Kidney capillary endothelial cell (primary cell): ENCODE measurements at places on chromosomes 16 and 17.

DNA sequence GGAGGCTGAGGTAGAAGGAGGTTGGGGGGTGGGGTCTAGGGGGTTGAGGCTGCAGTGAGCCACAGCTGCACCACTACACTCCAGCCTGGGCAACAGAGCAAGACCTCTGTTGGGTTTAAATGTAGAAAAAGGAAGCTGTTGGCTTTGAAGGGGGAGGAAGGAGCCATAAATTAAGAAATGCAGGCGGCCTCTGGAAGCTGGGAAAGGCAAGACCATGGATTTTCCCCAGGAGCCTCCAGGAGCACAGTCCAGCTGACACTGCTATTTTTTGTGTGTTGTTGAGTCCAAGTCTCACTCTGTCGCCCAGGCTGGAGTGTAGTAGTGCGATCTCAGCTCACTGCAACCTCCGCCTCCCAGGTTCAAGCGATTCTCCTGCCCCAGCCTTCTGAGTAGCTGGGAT is 15.9 kb downstream of the LITAF start:
- DNase-seq: no peak

GRCh38 chr17:77569846-77570564 is 388.5 kb upstream of the TNRC6C start:
- DNase-seq: no peak

DNA sequence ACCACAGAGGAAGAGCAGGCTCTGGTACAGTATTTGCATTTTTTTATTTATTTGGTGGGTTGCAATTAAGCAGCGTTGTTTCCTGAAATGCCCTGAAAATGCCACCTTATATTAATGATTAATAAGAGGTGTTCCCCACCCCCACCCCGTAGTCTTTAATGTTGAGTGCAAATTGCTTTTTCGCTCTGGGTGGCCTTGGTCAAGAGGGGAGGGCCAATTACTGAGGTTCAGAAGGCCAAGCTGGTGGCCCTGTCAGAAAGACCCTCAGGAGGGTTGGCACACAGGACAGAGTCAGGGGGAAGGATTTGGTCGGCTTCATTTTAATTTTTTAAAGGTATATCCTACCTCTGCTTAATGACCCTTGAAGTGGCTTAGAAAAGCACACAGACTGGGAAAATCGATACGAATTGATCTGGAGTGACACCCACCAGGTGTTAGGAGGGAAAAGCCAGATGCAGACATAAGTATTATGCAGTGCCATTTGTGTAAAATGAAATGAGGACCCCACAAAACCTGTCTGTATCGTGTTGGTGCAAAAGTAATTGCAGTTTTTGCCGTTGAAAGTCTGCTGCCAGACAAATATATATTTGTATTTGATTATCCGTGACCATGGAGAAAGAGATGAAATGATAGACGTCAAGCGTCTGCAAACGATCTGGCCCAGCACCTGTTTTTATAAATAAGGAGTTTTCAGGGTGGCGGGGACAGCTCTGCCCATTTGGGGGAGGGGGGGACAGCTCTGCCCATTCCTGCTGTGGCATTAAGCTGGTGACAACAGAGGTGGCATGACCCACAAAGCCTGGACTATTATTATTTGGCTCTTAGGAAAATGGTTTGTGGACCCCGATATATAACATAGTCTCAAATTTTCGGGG is 143.8 kb upstream of the PLCG2 start:
- DNase-seq: no peak

- no peak for DNase-seq
Measured at GRCh38 chr17:10261098-10261497, 62.7 kb upstream of the GAS7 start.

DNA sequence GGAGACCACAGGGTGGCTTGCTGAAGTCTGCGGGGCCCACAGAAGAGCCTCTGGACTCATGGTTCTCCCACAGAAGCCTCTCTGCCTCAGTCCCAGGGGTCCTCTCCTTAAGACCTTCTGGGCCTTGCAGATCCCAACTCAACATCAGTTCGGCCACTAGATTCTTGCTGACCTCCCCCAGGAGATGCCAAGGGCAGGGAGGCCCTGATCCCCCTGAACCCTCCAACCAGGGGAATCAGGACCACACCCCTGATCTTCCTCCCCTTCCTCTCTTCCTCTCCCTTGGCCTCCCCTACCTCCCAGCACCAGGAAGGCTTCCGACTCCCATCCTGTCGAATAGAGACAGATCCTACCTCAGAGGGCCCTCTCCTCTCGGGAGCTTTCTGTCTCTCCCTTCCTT is 53.4 kb downstream of the NOS2 start:
- no peak for DNase-seq

GRCh38 chr17:57955183-57955931 is at the start of gene CUEDC1:
Gene CUEDC1, minus strand, starts transcription at chr17:57955412. Its CDS starts 69,848 bp downstream, at chr17:57885564.
- no peak for DNase-seq

DNA sequence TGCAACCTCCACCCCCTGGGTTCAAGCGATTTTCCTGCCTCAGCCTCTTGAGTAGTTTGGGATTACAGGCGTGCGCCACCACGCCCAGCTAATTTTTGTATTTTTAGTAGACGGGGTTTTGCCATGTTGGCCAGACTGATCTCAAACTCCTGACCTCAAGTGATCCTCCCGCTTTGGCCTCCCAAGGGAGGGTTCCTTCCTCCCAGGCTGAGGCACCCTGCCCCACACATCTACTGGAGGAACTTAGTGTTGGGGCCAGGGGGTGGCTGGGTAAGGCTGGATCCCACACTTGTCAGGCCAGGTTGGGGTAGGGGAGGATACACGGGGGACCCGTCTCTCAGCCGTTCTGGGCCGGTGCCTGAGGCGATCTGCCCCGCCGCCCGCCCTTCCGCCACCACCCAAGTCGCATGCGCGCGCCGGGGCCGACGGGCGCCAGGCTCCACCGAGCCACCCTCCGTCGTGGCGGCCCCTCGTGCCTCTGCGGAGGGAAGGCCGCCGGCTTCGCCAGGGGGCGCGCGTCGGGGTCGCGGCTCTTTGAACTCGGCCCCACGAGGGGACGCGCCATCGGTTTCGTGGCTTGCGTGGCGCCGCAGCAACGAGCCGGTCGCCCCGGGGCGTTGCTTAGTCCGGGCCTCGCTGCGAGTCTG is 15.9 kb downstream of the GRB7 start:
- DNase-seq: no peak

- DNase-seq: no peak
Measured at GRCh38 chr17:38711792-38712571, 6.9 kb downstream of the MLLT6 start.

DNA sequence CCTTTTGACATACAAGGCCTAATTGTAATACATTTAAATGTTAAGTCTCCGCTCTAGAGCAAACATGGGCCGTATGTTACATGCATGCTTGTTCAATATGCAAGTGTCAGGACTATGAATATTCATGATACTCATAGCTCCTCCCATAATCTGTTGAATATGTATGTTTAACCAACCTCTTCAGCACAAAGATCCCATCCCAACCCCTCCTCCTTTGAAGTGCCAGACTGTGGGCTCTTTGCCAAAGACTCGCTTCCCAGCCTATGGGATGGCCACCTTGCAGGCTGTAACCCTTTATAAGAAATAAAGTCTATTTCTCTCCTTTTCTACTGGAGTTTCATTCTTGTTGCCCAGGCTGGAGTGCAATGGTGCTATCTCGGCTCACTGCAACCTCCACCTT is 156.2 kb downstream of the ABCC12 start:
- DNase-seq: no peak

GRCh38 chr16:61900482-61900881 is 135.8 kb downstream of the CDH8 start:
- DNase-seq: no peak

- no peak for DNase-seq
Measured at GRCh38 chr17:44011876-44012275, 2.9 kb downstream of the TMEM101 start.

- no peak for DNase-seq
Measured at GRCh38 chr16:598823-599739, 9.2 kb downstream of the RAB40C start.

DNA sequence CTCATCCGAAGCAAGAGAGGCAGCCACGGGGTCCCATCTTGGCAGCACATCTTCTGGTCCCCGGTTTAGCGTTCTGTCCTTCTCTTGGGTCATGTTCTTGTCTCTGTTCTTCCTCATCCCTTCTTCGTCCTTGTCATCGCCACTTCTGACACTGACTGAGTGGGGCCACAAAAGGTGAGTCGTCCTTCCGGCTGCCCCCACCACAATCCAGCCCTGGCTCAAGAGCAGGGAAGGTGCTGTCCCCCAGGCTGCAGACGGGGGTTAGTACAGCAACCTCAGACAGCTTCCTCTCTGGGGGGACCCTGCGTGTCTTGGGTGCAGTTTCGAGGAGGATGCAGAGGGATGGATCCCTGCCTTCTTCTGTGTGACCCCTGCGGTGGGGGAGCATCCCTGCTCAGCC is 21.8 kb downstream of the NAA60 start:
- no peak for DNase-seq

DNA sequence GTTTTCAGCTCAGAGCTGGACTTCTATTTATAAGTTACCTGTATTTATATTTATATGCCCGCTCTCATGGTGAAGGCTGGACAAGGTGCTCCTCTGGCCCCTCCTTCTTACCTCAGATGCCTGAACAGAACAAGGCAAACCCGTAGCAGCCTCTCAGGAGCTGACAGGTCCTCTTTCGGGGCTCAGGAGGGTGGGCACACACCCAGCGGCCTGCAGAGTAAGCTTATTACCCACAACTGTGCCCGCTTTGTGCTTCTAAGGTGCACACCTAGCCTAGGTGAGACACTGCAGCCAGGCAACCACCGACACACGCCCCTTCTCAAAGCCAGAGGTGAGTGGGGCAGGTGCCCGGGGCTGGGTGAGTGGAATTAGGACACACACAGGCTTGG is 5.3 kb downstream of the NKIRAS2 start:
- no peak for DNase-seq

GRCh38 chr17:75394332-75394918 is 11.1 kb downstream of the GRB2 start:
- DNase-seq: no peak

- no peak for DNase-seq
Measured at GRCh38 chr16:9476744-9477143, 385.3 kb downstream of the HAPSTR1 start.

- DNase-seq: no peak
Measured at GRCh38 chr16:29920288-29921033, 5.6 kb downstream of the KCTD13 start.

DNA sequence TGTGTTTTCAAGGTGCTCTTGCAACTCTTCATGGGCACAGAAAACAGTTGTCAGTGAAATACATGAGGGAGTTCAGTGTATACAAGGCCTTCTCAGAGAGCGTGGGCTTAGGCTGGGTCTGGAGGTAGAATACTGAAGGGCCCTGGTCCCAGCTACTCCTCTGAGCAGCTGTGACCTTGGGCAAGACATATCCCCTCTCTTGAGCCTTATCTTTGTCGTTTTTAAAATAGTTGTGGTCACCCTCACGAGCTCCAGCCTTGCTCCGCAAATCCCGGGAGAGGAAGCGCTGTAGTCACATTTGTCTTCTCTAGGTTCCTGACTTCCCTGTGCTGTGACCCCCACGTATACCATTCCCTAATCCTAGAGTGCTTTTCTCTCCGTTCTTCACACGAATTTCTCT is 3.6 kb downstream of the ZNRF1 start:
- no peak for DNase-seq

DNA sequence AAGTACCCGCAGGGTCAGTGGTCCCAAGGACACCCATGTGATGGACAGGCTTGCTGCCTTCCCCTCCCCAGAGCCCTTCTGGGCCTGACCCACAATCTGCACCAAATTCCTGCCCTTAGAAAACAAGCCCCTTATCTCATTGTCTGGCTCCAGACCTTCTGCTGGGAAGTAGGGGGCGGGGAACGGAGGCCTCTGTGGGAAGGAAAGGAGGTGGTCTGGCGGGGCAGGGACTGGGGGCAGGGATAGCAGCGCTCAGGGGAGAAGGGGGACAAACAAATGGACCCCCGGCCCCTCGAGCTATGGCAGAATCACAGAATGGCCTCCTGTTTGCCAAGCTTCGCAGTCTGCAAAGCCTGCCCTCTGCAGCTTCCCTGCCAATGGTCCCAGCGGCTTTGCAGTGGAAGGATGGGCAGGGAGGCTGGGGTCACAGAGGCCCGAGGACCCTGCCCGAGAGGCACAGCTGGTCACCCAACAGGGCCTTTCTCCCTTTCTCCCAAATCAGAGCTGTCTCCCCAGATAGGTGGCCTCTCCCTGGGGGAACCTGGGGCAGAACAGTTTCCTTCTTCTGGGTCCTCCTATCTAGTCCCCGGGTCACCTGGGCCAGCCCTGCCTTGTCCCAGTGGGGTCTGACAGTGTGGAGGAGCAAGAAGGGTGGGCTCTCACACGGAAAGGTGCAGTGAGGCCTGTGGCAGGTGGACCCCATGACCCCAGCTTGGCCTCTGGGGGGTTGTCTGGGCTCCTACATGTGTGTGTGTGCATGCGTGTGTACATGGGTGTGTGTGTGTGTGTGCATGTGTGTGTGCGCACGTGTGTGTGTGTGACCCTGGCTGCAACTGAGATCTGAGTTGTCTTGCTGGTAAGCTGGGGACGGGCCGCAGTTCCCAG is 25.5 kb downstream of the TMEM235 start:
- no peak for DNase-seq

DNA sequence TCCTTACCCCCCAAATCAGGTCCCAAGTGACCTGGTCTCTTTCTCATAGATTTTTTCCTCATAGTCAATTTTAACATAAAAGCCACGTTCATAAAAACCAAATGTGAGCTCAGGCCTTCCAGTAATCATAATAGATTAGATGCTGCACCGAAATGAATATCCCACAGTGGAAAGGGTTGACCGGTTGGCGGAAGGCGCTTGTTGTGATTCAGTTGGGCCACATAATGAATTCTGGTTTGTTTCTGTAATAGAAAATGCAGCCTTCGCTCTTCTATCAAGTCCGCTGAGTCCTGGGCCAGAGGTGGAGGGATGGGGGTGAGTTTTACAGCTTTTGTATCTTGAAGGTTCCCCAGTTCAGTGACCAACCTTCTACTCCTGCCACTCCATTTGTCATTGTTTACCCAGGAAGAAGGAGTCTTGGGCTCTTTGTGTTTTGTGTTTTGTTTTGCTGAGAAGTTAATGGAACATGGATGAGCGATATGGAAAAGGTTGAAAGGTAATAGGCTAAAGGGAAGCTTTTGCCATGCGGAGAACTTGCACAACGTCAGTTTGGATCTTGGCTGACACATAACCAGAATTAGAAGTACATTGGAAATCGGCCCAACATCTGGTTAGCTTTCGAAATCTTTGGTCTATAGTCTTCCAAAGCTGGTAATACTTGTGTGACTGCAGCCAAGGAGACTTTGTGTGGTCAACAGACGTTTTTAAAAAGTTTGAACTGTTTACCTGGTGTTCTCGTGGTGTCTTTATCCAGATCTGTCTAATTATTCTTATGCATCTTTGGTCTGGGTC is 89.5 kb downstream of the CLEC16A start:
- no peak for DNase-seq

DNA sequence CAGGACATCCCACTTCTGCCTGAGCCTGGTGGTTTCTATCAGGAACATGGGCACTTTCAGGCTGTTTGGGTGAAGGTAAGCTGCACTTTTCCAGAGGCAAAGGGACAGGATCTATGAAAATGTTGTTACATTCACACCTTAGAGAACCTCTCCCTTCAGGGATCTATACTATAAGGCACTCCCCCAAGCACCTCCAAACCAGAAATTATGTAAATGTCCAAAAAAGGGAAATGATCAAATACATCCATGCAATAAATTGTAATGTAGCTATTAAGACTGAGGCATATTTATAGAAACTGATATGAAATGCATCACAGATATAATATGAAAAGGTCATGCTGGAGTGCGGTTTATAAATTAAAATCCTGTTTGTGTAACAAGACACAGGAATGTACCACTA is 23.3 kb upstream of the COG7 start:
- DNase-seq: no peak
